T-cell (primary cell): ENCODE measurements at places on chromosomes 1 and 21. TPM values are rescaled to one million over a fixed set of nuclear protein-coding genes. Genes with fewer than 3 reads are reported as not detected.

The EPHA10 gene
- not detected for total RNA-seq

- H3K36me3 ChIP-seq: no peaks in the 10 kb centered on the region
- H3K4me3 ChIP-seq: no peak overlapping the region
- peaks cover 58% of the 10 kb centered on the region for H3K4me1 ChIP-seq
These were observed 3.8 kb upstream of the ARHGEF2 start for GRCh38 chr1:155982106-155982505.

The SPRR2A gene
- total RNA-seq: not detected

The DNAJC6 gene
- total RNA-seq: 1.4 TPM

GRCh38 chr1:247246325-247247115 lies 9.4 kb upstream of the VN1R5 start:
- no peak overlapping the region for H3K4me3 ChIP-seq
- no peak for DNase-seq
- H3K36me3 ChIP-seq: no peaks in the 10 kb centered on the region
- no peaks in the 10 kb centered on the region for H3K27me3 ChIP-seq
- H3K4me1 ChIP-seq: no peaks in the 10 kb centered on the region

DNA sequence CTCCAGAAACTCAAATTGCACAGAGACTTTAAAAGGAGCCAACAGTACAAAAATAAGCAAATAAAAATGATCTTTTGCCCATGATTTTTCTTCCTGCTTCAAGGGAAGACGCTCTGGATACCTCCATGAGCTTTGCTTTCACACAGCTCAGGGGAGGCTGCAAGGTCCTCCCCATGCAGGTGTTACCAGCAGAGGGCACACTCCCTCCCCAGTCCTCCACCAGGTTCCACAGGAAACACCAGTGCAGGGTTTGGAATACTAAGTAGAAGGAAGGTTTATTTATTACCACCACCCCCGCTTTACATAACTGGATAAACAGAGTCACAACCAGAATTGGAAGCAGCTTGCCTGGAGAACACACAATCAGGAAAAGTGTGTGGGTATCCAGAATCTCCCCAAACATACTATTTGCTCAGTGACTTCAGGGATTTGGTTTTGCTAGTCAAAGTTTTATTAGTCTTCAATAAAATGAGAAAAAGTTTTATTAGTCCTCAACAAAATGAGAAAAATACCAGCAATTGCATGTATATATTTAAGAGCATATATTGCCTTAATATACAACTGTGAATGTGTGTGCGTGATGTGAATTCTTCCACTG lies 37.3 kb downstream of the HSD3B1 start:
- no peaks in the 10 kb centered on the region for H3K36me3 ChIP-seq
- H3K27ac ChIP-seq: no peak overlapping the region
- no peaks in the 10 kb centered on the region for H3K27me3 ChIP-seq
- H3K4me1 ChIP-seq: no peaks in the 10 kb centered on the region

The PPM1J gene
- total RNA-seq: 0.77 TPM
